ENCODE measurements at places on chromosomes 1 and 21. TPM values are rescaled to one million over a fixed set of nuclear protein-coding genes. Genes with fewer than 3 reads are reported as not detected.

The DNAJC6 gene
- total RNA-seq = 16.9 TPM

The DEPDC1 gene
- total RNA-seq = 192 TPM

The MFSD2A gene
- 3.0 TPM for total RNA-seq

GRCh38 chr1:69673321-69673720, 105.6 kb downstream of the LRRC7 start:
- DNase-seq = no peak

GRCh38 chr1:17736625-17737024, 18.5 kb upstream of the ACTL8 start:
- no peak for DNase-seq

DNA sequence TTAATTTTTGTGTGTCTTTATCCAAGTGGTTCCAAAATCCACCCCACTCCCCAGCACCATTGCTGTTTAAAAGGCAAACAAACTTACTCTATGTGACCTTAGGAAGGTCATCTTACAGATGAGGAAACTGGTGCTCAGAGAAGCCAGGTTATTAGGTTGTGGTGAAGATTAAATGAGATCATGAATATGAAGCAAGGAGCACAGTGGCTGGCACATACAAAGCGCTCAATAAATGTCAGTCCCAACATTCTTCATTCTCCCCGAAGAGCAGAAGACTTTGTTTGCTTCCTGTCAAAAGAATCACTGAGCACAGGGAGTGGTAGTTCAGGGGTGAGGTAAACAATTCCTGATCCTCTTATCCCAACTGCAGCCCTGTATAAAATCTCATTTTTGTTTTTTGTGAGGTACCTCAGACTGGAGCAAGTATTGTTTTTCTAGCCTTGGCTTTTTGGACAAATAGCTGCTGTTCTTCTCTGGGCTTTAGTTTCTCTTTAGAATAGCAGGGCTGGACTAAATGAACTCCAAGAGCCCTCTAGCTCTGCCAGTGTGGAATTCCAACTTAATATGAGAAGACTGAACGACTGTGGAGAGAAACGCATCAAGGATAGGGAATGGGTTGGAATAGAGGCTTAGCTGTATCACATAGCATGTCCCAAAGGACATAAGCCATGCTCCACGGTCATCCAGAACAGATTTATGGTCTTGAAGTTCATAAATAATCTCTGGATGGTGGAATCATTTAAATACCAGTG, 455.3 kb upstream of the USP24 start:
- no peak for DNase-seq

GRCh38 chr1:173570370-173571007, 32.4 kb downstream of the SLC9C2 start:
- DNase-seq = no peak

- no peak for DNase-seq
Observed at GRCh38 chr21:34707876-34708325, 39.1 kb downstream of the CLIC6 start.

The KCNC4 gene
- 1.3 TPM for total RNA-seq

DNA sequence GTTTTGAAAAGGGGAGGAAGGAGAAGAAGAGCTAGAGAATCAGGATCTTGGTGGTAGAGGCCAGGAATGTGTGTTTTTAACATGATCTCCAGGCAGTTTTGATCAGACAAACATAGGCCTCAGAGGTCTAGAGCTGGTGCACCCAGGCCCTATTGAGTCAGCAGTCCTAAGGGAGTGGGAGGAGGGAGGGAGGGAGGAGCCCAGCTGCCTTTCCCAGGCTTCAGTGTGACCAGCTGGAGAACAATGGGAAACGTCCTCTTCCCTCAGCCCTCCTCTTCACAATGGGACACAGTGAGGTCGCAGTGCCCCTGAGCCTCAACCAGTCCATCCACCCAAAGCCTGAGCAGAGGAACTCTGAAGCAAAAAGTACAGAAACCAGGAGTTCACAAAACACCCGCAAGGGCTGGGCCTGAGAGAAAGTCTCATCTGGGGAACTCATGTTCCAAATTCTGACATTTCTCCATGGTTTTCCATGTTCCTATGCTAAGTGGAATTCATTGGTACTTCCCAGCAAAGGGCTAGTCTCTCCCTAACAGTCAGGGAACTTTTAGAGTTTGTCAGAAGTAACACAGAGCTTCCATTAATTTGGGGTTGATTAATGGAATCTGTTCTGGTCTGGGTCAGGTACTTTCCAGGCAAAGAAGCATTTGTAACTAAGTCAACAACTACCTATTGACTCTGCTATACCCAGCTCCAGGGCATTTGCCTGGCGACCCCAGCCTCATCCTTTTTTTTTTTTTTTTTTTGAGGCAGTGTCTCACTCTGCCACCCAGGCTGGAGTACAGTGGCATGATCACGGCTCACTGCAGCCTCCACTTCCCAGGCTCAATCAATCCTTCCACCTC, 37.5 kb downstream of the ELAPOR1 start:
- DNase-seq = peak; percentile 7

- no peak for DNase-seq
Observed at GRCh38 chr1:44239331-44239960, 26.2 kb downstream of the DMAP1 start.

DNA sequence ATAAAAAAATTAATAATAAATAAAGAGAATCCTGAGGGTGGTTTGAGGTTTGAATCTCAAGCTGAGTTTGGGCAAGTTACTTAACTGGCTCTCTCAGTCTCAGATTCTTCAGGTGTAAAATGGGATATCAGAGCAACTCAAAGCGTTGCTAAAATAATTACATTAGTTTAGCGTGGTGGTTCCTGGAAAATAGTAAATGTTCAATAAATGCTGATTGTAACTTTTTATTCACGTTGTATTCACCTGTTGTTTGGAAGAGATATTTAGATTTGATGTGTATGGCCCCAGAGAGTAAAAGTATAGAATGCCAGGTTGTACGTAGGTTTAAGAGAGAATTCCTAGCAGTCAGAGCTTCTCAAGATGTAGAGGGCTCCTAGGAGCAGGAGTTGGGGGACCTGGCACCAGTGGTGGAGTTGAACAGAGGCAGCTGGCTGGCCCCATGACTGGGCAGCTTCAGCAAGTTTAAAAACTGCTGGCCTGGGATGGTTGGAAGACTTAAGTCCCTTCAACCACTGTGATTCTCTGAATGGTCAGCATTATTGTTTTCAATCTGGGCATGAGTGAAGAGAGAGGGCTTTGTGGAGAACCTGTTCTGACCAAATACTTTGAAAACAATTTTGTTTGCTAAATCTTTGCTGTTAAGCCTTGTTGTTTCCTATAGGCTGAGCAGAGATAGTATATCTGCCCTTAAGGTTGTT, 22.4 kb downstream of the PRCC start:
- no peak for DNase-seq

DNA sequence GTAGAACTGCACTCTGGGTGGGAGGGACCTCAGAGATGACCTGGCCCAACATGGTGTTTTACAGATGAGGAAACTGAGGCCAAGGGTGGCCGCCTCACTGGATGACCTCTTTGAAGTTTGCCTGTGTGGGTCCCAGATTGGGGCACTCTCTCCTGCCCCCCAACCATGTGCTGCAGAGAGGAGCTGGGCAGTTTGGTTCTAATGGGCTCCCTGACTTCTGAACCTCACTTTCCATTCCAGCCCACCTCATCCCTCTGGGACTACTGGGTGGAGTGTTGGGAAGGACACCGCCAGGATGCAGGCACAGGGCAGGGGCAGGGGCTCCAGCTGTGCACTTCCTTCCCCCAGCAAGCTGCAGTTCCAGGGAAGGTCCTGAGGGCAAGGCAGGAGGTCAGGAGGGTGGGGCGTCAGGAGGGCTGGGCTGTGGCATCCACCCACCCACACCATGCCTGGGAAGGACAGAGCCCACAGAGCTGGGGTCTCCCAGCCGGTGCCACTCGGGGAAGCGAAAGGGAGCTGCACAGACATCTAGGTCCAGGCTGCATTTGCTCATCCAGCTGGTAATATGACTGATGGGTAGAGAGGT, 10.3 kb upstream of the EPS8L3 start:
- no peak for DNase-seq

The TLR5 gene
- 0.05 TPM for total RNA-seq

DNA sequence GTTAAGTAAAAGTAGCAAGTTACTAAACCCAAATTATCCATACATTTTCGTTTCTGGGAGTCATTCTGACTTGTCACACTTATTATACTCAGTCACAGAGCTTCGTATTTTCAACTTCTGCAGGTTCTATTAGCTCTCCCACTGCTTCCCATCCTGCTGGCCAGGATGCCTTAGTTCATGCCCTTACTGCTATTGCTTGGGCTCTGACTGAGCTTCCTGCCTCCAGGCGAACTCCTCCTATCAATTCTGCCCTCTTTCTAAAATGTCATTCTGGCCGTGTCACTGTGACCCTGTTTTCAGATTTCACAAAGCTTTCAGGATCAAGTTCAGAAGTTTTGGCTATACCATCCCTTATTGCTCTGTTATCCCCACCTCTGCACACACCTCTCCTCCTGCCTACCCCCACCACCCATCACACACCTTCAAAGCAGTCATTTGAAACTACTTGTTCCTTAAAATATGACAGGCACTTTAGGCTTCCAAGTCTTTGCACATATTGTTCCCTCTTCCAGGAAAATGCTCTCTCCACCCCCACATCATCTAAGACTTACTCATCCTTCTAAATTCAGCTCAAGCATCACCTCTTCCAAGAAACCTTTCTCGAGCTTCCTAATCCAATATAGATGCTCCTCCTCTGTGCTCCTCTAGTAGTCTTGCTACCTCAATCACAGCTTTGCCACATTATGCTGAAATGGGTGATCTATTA, 278.0 kb downstream of the BRINP2 start:
- no peak for DNase-seq

DNA sequence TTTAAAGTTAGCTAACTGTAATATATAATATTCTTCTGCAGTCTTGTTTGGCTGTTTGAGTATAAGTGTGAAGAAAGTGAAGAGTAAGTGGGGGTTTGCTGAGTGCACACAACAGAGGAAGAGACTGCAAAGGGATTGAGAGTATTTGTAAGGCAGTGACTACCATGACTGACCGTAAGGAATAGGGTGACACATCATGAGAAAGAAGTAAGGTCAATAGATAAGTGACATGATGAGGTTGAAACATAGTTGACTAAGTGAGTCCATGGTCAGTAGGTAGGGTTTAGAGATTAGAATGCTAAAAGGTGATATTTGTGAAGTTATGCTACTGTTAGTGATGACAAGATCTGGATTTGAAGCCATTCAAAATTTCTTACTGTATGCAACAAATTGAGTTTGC, 27.7 kb downstream of the WARS2 start:
- no peak for DNase-seq

The COG2 gene
- total RNA-seq = 52.6 TPM

- no peak for DNase-seq
Observed at GRCh38 chr1:82728206-82728605, 927.5 kb downstream of the ADGRL2 start.

- peak; percentile 7 for DNase-seq
Observed at GRCh38 chr1:20216574-20216973, 30.3 kb upstream of the PLA2G2C start.

DNA sequence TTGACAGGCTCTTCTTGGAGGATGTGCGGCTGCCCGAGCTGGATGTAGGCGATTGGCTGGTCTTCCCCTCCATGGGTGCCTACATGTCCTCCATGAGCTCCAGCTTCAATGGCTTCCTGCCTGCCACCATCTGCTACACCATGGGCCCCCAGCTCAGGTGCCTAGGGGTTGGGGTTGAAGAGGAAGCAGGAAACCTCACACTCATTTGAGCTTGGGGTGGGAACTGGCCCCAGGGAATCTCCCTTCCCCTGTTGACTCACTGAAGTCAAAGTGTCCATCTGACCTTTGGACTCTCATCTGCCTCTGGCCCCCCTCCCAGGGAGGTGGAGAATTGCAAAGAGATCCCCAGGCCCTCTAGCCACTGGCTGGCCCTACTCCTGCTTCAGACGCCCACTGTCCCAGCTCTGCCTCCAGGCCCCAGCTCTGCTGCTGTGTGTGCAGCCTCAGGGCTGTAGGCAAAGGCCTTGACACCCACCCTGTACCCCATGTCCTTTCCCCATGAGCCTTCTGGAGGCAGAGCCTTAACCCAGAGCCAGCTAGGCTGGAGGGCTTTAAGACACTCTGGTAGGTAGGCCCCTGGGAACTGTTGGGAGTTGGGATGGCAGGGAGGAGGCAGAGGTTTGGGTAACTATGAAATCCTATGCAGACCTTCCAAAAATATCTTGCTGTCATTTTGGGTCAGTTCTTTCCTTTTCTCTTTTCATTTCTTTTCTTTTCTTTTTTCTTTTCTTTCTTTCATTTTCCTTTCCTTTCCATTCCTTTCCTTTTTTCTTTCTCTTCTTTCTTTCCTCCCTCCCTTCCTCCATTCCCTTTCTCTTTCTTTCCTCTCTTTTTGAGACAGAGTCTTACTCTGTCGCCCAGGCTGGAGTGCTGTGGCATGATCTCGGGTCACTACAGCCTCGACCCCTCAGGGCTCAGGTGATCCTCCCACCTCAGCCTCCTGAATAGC, 66.9 kb upstream of the TINAGL1 start:
- no peak for DNase-seq

GRCh38 chr1:27616441-27616840, 12.5 kb upstream of the AHDC1 start:
- DNase-seq = no peak

DNA sequence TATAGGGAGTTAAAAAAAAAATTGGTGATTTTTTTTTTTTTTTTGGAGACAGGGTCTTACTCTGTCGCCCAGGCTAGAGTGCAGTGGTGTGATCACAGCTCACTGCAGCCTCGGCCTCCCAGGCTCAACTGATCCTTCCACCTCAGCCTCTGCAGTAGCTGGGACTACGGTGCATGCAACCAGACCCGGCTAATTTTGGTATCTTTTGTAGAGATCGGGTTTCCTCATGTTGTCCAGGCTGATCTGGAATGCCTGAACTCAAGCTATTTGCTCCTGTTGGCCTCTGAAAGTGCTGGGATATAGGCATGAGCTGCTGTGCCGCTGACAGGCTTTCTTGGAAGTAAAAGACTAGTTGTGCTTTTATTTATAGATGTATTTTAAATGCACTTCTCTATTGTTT, 3.0 kb downstream of the CDC42 start:
- DNase-seq = no peak

DNA sequence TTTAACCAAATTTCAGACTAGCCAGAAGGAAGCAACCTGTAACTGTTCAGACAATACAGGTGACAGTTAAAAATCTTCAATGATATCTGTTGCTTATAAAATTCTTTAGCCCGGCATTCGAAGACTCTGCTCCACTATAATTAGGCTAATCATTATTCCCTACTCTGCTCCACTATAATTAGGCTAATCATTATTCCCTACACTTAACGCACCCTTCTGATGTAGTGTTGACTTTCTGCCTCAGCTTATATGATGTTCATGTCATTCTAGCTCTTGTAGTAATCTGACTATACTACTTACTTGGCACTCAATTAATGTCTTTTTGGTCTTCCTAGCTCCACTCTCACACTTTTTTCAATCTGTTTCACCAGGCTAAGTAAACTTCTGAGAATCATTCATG, 13.3 kb downstream of the TESK2 start:
- no peak for DNase-seq

The RNASEL gene
- 7.6 TPM for total RNA-seq

DNA sequence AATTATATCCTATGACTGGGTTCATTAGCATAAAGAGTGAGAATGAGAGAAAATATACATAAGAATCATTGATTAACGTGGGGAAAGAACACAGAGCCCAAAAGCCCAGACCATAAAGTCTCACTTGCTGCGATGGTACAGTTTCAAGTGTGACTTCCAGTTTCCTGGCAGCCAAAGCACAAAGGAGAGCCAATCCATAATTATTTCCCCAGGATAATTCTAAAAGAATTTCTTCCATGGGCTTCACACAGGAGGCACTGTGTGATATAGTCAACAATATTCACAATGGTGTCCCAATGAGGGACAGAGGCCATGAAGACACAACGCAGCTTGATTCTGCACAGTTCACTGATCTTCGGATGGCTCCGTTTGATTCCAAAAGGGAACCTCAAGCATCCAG, 321.6 kb downstream of the PLPP3 start:
- no peak for DNase-seq
